ENCODE measurements at places on chromosomes 7 and 10.

DNA sequence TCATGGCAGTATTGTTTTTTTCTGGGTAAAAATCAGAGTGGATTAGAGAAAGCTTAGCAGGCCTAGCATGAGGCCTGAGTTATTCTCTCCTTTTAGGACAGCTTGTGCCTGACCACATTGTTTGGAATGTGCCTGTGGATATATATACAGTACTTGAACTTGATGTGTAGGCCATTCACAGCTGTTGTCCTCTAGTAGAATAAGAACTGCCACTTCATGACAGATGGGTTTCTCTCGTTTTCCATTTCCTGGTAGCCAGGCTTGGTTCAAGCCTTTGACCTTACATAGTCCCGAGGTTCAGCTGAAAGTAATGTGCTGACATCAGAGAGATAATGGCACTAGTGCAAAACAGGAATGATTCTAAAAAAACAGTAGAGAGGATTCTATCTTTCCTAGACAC is 473.9 kb downstream of the AUTS2 start:
- no peak for DNase-seq

- no peak for DNase-seq
Measured at GRCh38 chr10:63313066-63313717, 152.6 kb downstream of the JMJD1C start.

- no peak for DNase-seq
Measured at GRCh38 chr10:132539431-132539839, 1.8 kb downstream of the INPP5A start.

DNA sequence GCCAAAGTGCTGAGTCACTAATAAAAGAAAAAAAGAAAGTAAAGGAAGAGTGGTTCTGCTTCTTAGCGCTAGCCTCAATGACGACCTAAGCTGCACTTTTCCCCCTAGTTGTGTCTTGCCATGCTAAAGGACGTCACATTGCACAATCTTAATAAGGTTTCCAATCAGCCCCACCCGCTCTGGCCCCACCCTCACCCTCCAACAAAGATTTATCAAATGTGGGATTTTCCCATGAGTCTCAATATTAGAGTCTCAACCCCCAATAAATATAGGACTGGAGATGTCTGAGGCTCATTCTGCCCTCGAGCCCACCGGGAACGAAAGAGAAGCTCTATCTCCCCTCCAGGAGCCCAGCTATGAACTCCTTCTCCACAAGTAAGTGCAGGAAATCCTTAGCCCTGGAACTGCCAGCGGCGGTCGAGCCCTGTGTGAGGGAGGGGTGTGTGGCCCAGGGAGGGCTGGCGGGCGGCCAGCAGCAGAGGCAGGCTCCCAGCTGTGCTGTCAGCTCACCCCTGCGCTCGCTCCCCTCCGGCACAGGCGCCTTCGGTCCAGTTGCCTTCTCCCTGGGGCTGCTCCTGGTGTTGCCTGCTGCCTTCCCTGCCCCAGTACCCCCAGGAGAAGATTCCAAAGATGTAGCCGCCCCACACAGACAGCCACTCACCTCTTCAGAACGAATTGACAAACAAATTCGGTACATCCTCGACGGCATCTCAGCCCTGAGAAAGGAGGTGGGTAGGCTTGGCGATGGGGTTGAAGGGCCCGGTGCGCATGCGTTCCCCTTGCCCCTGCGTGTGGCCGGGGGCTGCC is at the start of gene IL6:
Gene IL6, plus strand, starts transcription at position 294 of the 807 bp plus-strand sequence. Its CDS starts 63 bp downstream, at position 357.
- no peak for DNase-seq

- DNase-seq: no peak
Measured at GRCh38 chr10:102919246-102919959, 1.3 kb downstream of the CNNM2 start.

GRCh38 chr10:45368181-45368580 is 5.8 kb upstream of the ALOX5 start:
- DNase-seq: no peak

GRCh38 chr7:131354390-131354789 is 26.7 kb downstream of the MKLN1 start:
- no peak for DNase-seq

DNA sequence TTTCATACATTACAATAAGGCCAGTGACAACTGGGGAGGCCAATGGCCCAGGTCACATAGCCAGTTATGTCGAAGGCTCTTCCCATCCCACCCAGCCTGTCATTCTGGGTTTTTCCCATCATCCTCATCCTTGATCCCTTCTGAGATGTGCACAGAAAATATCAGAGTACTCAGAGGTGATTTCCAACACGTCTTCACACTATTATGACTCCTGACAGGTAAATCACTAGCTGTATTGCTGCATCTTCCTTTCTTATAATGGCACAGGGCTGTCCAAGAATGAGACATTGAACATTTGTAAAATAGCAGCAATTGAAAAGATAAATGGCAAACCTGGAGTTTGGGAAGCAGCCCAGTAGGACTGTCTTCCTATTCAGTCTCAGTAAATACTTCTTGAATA is 159.9 kb downstream of the PLXNA4 start:
- no peak for DNase-seq

DNA sequence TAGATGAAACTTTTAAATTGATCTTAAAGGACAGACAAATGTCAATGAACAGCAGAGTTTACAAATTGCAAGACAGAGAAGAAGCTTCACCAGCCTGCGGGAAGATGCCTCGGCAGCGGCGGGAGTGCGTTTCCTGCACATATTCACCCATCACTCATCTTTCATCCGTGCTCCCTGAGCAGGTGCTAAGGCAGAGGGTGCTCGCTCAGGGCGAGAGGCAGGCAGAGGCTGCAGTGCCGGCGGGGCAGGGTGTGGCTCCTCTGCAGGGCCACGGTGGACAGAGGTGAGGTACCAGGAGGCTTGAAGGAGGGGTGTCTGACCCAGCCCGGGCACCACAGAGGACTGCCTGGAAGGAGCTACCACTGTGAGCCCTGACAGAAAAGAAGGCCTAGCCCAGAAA is 155.2 kb upstream of the PPP2R2D start:
- DNase-seq: no peak

- DNase-seq: no peak
Measured at GRCh38 chr10:112835944-112836451, 114.0 kb upstream of the TCF7L2 start.

DNA sequence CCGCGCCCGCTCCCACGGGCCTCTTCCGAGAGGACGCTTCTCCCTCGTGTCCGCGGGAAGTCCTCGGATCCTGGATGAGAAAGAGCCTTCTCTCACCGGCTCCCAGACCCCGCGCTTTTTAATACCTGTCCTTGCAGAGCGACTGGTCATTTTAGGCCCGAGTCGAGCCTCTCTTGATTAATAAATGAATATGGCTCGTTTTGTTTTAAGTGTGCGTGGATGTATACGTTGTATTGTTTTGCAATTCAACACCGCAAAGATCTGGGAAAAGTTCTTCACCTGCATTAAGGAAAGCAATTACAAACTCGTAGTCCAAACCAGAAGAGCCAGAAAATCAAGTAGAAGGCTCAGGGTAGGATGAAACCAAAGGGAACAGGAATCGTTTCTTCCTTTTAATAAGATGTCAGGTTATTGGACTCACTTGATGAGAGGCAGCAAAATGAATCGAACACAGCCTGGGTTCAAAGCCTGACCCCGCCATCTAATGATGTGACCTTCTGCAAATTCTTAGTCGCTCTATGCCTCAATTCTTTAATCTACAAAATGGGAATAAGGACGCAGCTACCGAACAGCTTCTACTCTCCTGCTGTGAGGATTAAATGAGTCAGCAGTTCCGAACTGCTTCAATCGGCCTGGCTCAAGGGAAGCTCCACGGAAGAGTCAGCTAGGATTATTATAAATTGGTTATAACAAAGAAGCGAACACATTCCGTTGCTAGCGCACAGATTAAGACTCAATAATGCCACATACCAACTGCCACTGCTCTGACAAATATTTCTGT is 277.8 kb upstream of the NEBL start:
- DNase-seq: no peak

DNA sequence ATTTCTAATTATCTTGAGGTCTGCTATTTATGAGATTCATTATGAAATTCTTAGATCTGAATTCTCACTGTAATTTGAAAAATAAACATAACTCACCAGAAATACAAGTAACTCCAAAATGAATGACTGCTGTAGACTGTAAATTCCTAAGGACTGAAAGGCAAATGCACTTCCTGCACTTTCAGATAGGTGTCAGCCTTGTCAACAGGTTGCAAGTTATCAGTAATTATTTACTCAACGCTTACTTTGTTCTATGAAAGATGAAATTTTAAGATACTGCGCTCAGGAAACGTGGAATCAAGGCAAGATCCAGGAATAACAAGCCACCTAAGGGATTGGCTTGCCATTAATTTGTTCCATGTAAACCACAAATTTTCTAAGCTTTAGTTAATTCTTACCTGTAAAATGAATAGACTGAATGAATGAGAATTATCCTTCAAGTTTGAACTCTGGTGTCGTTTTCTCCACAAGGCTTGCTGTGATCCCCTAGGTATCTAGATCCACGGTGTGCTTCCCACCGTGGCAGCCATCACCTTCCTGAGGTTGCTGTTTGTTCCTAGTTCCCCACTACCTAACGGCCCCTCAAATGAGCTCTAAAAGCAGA is 12.6 kb downstream of the DHX32 start:
- DNase-seq: no peak

DNA sequence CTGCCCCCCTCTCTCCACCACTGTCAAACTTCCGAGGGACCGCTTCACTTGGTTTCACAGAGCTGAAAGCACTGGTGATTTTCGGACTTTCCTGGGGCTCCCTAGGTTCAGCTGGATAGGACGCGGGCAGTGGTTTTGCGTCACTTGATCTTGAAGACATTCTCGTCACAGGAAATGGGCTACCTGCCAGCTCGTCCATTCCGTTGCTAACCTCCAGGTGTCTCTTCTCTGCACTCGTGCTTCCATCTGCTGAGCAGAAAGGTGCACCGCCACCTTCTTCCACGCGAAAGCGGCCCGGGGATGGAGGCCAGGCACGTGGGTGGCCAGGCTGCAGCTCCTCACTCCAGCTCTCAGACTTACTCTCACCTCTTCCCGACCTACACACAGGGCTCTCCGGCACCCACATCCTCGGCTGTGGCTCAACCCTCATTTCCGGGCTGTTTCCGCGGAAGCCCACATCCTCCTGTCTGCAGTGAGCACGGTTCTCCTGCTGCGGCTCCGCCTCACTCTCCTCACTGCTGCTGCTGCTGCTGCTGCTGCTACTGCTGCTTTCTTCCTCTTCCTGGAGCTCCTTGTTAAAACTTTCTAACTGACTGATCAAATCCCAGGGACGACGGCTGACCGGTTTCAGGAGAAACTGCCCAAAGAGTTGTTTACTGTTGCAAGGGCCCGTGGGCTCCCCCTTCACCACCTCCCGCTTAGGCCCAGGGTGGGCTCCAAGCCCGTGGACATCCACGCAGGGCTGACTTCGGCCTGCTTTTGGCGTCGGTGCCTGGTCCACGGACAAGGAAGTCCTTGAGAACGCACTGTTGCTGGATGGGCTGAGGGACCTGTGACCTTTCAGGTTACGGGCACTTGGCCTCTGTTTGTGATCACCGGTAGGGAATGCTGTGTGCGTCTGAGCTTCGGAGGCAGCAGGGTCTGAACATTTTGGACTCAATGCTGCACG is 32.1 kb downstream of the JCAD start:
- DNase-seq: no peak

GRCh38 chr10:100792574-100792973 is 47.2 kb downstream of the PAX2 start:
- no peak for DNase-seq

DNA sequence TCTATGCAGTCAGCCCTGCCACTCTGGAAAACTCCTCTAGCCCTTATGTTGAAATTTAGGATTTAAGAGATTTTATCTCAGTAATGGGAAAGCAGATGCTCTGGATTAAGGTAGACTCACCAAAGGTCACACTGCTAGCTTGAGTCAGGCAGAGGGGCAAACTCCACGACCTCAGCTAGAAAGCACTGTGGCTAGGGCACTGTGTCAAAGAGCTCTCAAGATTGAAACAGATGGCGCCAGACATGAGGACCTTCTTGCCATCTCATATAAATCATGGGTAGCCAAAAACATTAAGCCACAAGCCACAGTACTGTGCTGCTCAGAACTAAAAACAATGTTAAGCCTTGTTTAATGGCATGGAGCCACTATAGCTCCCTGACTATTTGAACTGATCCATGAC is 188.7 kb downstream of the DNAJC1 start:
- no peak for DNase-seq

GRCh38 chr7:81664304-81664703 is 105.5 kb downstream of the HGF start:
- DNase-seq: no peak

GRCh38 chr10:123458933-123459332 is 207.2 kb upstream of the GPR26 start:
- no peak for DNase-seq

- no peak for DNase-seq
Measured at GRCh38 chr10:113859261-113859660, 4.8 kb downstream of the NHLRC2 start.

- DNase-seq: no peak
Measured at GRCh38 chr7:144519925-144520324, 116.4 kb upstream of the NOBOX start.

- DNase-seq: no peak
Measured at GRCh38 chr7:120547605-120548004, 274.6 kb downstream of the KCND2 start.

DNA sequence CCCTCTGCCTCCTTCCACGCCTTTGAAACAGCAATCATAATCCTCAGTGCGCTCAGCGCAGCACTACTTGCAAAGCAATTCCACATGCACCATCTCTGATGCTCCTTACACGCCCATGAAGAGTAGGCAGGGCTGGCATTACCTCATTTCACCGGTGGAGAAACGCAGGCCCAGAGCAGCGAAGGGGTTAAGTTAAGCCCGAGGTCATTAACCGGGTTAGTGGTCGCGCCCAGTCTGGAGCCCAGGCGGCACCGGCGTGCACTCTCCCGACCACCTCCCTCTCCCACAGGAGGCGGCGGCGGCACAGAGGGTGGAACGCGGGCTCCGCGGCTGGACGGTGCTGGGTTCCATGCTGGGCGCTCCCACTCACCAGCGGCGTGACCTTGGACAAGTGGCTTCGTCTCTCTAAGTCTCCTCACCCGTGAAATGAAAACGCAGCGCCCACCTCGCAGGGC is 515 bp downstream of the FASTK start:
- no peak for DNase-seq

- no peak for DNase-seq
Measured at GRCh38 chr10:61757525-61758397, 95.0 kb downstream of the CABCOCO1 start.

- no peak for DNase-seq
Measured at GRCh38 chr10:13450069-13450468, 78.7 kb downstream of the BEND7 start.

DNA sequence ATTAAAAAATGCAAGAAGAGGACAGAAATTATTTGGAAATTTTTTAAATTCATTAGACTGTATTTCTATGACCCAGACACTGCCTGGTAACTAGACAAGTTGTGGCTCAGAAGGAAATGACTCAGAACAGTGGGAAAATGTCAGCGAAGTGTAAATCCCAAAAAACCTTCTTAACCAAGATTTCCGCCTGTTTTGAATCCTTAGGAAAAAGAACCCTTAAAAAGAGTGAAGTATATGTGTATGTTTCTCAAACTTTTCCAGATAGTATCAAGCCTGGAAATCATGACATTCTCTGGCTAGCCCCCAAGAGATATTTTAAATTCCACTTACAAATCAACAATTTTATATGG is 42.7 kb upstream of the PLXNA4 start:
- no peak for DNase-seq

- DNase-seq: no peak
Measured at GRCh38 chr10:129800796-129801340, 163.2 kb downstream of the EBF3 start.

GRCh38 chr7:146455091-146455655 is 338.6 kb downstream of the CNTNAP2 start:
- no peak for DNase-seq

GRCh38 chr7:34165927-34166550 is 260.7 kb downstream of the BMPER start:
- DNase-seq: no peak

Measured in NCI-H1436 treated with DMSO at 0.1 percent for 48 hours (cell line).